Fibroblast of lung (primary cell): ENCODE measurements at places on chromosomes 12 and 14. TPM values are rescaled to one million over a fixed set of nuclear protein-coding genes. Genes with fewer than 3 reads are reported as not detected.
A peak's percentile ranks its signal among the peaks of the same experiment; 100 is the strongest.

GRCh38 chr12:109999649-109999971 is 380 bp downstream of the ANKRD13A start:
- no peaks in the 10 kb centered on the region for H3K27me3 ChIP-seq
- peak overlapping the region; percentile 89 for H3K27ac ChIP-seq
- peaks cover 10% of the 10 kb centered on the region for H3K36me3 ChIP-seq
- peak overlapping the region; percentile 75 for H3K4me3 ChIP-seq

GRCh38 chr14:62952226-62952625 is 93.0 kb downstream of the KCNH5 start:
- H3K4me3 ChIP-seq = no peak overlapping the region
- no peaks in the 10 kb centered on the region for H3K36me3 ChIP-seq
- peaks cover 11% of the 10 kb centered on the region for H3K4me1 ChIP-seq

DNA sequence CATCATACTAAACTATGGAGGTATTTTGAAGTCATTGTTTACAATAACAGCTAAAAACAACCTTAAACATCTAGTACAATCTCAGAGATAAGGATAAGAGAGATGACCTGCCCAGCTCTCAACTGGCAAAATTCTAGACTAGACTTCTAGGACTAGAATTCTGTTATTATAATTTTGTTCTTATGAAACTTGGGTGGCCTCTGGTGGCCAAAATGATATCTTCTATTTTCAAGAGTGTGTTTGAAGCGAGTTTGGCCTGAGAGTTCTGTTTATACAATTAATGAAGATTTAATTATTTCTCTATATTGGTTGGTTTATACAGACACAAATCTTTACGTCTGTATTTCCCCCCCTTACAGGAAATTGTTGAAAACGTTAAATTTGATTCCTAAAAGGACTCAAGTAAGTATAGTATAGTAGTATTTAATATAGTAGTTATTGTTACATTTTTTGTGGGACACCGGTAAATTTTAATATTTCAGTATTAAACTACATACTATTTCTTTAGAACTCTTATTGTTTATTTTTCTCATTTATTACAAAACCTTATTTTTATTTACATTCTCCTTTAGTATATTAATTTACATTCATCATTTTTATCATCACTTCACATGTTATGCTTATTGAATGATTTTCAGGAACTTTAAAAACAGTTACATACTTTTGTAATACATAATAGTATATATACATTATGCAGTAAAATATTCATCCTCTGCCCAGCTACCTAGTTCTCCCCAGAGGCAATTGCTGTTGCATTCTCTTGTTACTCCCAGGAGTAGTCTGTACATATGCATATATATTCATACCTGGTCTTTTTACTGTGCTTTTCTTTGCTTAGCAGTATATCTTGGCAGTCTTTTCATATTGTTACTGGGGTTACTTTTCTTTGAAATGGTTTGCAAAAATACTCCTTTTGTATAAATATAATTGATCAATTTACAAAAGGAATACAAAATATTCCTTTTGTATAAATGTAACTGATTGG is 6.6 kb downstream of the PPHLN1 start:
- no peaks in the 10 kb centered on the region for H3K27me3 ChIP-seq
- H3K36me3 ChIP-seq = no peaks in the 10 kb centered on the region
- no peak overlapping the region for H3K27ac ChIP-seq

DNA sequence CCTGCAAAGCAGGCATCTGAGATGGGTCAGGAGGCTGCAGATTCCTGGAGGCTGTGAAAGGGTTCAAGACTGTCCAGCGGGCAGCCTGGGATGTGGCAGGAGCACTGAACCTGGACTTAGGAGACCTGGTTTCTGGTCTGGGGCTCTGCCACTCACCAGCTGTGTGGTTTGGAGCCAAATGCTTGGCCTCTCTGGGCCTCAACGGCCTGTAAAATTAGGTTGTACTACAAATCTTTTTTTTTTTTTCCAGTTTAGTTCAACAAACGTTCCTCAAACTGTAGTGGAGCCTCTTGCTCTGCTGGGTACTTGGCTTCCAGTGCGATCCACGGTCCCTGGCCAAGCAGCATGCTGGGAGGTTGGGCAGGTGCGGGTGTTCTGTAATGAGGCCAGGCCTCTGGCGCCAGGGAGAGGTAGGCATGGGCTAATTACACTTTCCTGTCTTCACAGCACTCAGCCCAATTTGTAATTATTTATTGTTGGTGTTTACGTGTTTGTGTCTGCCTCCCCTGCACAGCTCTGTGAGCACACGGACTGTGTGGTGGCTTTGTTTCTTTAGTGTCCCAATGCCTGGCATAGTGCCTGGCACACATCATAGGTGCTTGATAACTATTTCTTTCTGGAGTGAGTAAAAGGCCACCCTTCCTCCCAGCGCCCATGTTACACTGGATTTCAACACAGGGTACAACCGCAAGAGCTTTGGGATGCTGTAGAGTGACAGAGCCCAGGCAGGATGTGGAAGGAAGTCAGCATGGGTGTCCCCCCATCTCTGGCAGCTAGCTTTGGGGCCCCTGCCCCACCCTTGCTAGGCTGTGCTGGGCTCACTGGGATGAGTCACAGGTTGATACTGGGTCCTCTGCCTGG is 5.8 kb upstream of the KRT80 start:
- peak; percentile 53 for DNase-seq
- H3K27ac ChIP-seq = no peak overlapping the region
- H3K4me1 ChIP-seq = peaks cover 15% of the 10 kb centered on the region

DNA sequence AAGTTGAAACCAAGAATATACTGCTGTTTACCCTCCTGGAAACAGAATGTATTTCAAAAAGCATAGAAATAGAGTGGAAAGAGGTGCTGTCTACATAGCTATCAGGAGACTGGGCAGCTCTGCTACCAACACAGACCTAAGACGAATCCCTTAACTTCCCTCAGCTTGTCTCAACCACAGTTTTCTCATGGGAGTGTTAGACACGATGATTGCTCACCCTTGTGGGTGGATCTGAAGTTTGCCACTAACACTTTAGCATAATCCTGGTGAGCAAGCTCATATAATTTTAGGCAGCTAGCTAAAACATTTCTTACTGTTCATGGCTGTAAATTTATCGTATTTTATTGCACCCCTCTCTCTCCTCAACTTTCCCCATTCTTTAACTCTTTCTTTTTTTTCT is 38.5 kb downstream of the C12orf75 start:
- peaks cover 5% of the 10 kb centered on the region for H3K4me1 ChIP-seq
- no peak overlapping the region for H3K4me3 ChIP-seq
- no peaks in the 10 kb centered on the region for H3K27me3 ChIP-seq
- no peak overlapping the region for H3K27ac ChIP-seq
- DNase-seq = peak; percentile 56
- peaks cover 9% of the 10 kb centered on the region for H3K36me3 ChIP-seq

- no peak overlapping the region for H3K4me3 ChIP-seq
- peaks cover 2% of the 10 kb centered on the region for H3K4me1 ChIP-seq
- H3K27ac ChIP-seq = no peak overlapping the region
- DNase-seq = no peak
- no peaks in the 10 kb centered on the region for H3K36me3 ChIP-seq
These were observed 46.2 kb downstream of the ERH start for GRCh38 chr14:69351911-69352310.

The BCL2L14 gene
- not detected in 2 replicates for total RNA-seq

The KRT73 gene
- not detected in 2 replicates for total RNA-seq

The EPS8 gene
- total RNA-seq = 71.4 and 108 TPM in 2 replicates

The SLC6A12 gene
- total RNA-seq = under 0.01 TPM in 1 of 2 replicates, not detected in the other
